ENCODE measurements at places on chromosomes 4 and X. TPM values are rescaled to one million over a fixed set of nuclear protein-coding genes. Genes with fewer than 3 reads are reported as not detected.

Gene MND1
- 36.7 TPM for total RNA-seq

Gene SHROOM4
- 3.5 TPM for total RNA-seq

Gene DCLK2
- 0.17 TPM for total RNA-seq

Gene FGF5
- total RNA-seq: not detected

All from WTC11 (cell line).